ENCODE measurements at places on chromosomes 2 and 18.

- no peak for DNase-seq
Observed at GRCh38 chr2:43105586-43106558, 120.5 kb downstream of the ZFP36L2 start.

DNA sequence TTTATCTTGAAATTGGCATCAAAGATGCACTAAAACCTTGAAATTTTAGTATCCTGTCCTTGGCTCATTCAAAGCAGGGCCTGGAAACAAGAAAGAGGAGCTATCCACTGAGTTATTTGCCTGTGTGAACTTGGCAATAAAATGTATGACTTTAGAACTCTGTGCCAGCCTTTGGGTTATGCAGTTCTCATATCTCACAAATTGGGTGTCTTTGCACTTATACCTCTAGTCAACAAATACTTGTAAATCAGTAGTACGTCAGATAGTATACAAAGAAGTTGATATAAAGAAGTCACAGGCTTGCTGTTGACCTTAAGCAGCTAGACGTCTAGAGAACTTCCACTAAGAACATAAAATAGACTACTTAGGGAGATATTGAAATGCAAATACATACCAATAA is 1331.9 kb downstream of the DPP10 start:
- no peak for DNase-seq

- DNase-seq, result no peak
Observed at GRCh38 chr18:1018181-1018681, 113.6 kb downstream of the ADCYAP1 start.

GRCh38 chr18:63819786-63820185 is 44.6 kb downstream of the SERPINB7 start:
- DNase-seq, result no peak

DNA sequence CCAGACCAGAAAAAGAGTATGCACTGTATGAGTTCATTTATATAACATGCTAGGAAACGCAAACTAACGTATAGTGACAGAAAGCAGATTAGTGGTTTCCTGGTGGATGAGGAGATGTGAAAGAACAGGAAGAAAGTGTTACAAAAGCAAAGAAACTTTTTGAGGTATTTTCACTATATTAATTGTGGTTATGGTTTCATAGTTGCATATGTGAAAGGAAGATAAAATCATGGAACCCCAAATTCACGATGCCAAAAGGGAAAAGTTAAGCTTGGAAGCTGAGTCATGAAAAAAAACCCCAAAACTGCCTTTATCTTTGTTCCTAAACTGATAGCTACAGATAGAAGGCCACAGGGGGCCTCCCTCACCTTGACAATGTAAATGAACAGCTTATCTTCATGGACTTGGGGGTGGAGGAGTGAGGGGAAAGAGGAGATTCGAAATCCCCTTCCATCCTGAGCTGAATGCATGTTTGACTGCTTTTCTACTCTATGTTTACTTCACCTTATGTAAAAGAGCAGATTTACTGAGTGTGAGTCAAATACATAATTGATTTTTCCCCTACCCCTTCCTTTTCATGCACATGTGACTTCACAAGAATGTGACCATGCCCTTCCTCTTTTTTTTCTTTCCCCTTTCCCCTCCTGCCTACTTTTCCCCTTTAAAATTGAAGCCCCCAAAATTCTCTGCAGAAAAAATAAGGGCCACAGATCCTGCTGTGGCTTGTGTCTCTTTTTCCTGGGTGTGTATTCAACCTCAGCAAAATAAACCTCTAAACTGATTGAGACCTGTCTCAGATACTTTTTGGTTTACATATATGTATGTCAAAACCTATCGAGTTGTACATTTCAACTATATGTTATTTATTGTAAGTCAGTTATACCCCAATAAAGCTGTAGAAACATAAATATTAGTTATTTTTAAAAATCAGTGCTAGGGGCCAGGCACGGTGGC is 100.1 kb upstream of the TLK1 start:
- DNase-seq, result peak; percentile 77

GRCh38 chr2:14936426-14936825 is 303.9 kb downstream of the LRATD1 start:
- no peak for DNase-seq

DNA sequence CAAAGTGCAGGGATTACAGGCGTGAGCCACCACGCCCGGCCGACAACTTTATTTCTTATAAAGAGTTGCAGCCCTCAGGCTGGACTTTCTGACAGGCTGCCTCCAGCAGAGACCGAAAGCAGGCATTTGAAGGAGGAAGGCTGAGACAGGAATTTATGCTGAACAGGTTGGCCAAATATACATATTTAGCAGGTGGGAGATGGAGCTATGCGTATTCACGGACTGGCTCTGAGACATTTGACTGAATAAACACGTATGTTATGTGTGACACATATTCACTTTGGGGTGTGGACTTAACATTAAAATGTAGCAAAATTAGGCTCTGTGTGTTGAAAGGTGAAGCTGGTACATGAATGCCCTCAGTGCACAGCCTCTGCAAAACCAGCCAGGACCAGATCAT is 65.9 kb downstream of the SNTG2 start:
- no peak for DNase-seq

- DNase-seq, result no peak
Observed at GRCh38 chr18:46320928-46321711, 216.9 kb downstream of the HAUS1 start.

DNA sequence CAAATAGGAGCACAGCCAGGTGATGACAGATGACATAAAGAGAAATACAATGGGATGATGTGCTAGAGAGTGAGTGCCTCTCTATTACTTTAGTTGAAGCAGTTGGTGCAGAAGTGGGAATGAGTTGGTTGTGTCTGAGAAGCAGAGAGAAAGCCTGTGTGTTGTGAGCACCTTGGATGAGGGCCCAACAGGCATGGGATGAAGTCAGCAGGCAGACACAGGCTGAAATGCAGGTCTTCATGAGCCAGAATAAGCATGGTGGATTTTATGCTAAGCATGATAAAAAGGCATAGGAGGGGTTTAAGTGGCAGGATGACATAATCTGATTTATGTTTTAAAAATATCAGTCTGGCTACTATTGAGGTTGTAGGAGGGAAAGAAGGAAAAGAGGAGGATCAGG is 71.5 kb downstream of the KLHL14 start:
- no peak for DNase-seq

DNA sequence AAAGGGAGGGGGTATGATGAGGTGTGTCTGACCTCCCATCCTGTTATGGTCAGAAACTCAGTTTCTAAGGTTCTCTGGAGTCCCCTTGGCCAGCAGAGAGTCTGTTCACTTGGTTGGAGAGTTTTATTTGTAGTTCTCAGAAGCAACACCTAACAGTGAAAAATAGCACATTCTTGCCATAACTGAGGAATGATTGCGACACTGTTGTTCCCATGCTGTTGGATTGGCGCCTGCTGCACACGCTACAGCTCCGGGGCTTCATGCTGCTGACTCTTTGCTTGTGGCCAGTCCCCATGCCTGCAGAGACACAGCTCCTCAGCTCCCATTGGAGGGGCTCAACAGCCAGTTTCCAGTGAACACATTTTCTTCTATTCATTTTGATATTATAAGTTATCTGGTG is 42.1 kb downstream of the TPGS2 start:
- DNase-seq, result no peak

DNA sequence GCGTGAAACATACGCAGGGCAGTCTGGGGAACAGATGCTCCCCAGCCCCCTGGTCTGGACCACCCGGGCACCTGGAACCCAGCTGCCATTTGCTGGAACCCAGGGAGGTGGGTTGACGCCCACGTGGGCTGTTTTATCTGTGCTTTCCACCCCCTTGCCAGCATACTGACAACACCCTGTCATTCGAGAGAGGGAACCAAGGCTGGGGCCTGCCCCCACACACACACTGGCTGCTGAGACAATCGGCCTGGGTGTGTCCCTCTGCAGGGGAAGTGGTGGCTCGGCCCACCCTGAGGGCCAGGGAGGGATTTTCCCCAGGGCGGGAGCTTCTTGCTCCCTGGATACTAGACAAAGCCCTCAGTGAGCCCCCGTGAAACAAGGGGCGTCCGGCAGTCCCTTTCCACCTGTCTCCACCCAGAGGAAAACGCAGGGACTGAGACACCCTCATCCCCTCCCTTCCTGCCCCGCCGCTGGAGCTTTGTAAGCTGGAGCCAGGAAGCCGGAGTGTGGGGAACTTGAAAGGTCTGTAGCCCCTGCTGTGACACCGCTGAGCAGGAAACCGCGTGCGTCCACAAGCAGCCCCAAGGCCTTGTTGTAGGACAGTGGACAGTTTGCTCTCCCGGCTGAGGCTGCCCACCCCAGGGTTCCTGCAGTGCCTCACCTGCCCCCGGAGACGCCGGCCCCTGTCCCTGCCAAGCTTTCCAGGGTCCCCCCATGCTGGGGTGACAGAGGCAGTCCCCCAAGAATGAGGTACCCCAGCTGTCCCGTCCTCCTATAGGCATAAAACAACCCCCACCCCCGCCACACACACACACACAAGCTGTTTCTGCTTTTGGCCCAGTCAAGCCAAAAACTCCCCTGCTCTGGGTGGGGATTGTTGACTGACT is 14.1 kb upstream of the KLF11 start:
- DNase-seq, result no peak

- DNase-seq, result no peak
Observed at GRCh38 chr18:44996261-44996660, 315.6 kb downstream of the SETBP1 start.

GRCh38 chr2:73759285-73759764 is 20.6 kb downstream of the DUSP11 start:
- DNase-seq, result no peak

- DNase-seq, result no peak
Observed at GRCh38 chr2:134453973-134454372, 200.1 kb downstream of the MGAT5 start.

- DNase-seq, result no peak
Observed at GRCh38 chr2:214747992-214748391, 61.5 kb downstream of the BARD1 start.

GRCh38 chr18:76402026-76402990 is 92.7 kb downstream of the ZNF516 start:
- no peak for DNase-seq

DNA sequence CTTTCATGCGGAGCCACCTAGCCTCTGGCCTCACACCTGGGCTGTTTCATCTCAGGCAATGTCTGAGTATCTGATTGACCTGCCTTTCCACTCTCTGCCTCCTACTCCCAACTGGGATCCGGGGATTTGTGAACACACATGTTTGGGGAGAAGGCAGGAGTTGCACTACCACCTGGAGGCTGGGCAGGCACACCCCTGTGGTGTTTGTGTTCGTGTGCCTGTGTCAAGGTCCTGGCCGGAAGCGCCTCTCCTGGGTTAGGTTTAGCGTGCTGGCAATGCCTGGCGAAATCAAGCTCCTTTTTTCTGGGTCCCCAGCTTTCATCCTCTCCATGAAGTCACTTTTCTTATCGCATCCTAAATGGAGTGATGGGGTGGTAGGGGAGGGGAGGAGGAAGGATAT is 63.9 kb downstream of the GATA6 start:
- no peak for DNase-seq

- DNase-seq, result no peak
Observed at GRCh38 chr2:215427585-215427984, 8.3 kb downstream of the FN1 start.

GRCh38 chr2:152335016-152335725 is at the start of gene FMNL2:
TSS of gene FMNL2 (plus strand) at chr2:152335174.
- peak; percentile 72 for DNase-seq

DNA sequence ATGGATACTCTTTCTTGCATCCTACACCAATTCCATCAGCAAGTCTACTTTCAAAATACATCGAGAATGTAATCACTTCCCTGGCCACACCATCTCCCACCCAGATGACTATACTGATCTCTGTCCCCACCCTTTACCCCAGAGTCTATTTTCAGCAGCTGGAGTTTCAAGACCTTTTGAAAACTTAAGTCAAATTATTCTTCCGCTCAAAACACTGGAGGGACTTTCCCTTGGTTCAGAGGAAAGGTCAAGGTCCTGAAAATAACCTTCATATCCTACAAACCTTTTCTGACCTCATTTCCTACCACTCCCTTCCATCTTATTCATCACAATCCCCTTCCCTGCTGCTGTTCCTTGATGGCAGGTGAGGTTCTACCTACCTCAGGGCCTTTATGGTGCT is 58.8 kb upstream of the LYPD6 start:
- DNase-seq, result no peak

DNA sequence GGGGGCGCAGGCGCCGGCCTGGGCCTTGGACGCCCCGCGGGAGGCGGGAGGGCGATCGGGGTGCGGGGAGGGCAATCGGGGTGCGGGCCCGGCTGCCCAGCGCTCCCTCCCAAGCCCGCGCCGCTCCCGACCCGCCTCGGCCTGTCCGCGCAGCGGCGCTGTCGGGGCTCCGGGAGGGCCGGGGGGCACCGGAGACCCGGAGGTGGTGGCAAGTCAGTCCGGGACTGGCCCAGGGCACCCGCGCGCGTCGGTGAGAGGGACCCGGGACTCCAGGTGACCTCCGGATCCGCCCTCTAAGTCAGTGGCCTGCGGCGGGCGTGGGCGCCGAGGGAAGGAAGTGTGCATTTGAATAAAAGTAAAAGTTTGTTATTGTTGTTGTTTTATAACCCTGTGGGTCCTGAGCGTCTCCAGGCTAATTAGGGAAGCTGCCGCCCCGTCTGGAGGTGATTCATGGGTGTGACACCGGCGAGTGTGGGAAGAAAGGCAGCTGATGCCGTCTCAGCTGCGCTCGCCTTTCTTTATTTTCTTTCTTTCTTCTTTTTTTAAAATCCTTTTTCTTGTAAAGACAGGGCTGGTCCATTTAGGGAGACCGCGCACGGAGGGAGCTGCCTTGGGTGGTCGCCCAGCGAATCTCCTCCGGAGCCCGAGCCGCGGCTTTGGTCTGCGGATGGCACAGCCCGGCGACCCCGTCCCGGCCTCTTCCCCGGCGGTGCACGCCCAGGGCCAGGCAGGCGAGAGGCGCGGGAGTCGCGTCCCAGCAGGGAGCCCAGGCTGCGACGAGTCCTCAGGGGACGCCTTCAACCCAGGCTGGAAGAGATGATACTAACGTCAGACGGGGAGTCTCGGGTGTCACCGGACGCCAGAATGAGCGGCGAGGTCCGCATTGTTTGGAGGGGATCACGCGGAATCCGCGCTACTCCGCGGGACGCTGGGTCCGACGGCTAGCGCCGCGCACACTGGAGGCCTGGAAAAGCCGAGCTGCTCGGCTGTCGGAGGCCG is 627 bp upstream of the CRACDL start:
- no peak for DNase-seq

GRCh38 chr2:113324684-113325160 is 46.0 kb upstream of the PAX8 start:
- DNase-seq, result peak; percentile 57

- DNase-seq, result no peak
Observed at GRCh38 chr2:220753486-220753885, 818.6 kb downstream of the EPHA4 start.

DNA sequence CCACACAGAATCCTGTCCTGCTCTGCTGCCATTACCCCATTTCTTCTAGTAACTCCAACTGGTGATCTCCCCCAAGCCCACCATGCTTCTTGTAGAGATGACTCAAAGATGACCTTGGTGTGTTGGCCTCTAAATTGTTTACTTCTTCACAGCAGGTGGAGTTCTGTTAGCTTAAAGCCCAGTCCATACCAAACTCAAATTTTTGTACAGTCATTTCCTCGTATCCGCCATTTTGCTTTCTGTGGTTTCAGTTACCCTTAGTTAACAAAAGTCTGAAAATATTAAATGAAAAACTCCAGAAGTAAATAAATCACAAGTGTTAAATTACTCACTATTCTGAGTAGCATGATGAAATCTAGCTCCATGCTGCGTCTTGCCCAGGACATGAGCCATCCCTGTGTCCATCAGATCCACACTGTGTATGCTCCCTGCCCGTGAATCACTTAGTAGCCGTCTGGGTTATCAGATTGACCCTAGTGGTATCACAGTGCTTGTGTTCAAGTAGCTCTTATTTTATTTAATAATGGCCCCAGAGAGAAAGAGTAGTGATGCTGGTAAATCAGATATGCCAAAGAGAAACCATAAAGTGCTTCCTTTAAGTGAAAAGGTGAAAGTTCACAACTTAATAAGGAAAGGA is 133.3 kb upstream of the NOL4 start:
- DNase-seq, result no peak
